ENCODE measurements at places on chromosomes 5 and 9. TPM values are rescaled to one million over a fixed set of nuclear protein-coding genes. Genes with fewer than 3 reads are reported as not detected.

DNA sequence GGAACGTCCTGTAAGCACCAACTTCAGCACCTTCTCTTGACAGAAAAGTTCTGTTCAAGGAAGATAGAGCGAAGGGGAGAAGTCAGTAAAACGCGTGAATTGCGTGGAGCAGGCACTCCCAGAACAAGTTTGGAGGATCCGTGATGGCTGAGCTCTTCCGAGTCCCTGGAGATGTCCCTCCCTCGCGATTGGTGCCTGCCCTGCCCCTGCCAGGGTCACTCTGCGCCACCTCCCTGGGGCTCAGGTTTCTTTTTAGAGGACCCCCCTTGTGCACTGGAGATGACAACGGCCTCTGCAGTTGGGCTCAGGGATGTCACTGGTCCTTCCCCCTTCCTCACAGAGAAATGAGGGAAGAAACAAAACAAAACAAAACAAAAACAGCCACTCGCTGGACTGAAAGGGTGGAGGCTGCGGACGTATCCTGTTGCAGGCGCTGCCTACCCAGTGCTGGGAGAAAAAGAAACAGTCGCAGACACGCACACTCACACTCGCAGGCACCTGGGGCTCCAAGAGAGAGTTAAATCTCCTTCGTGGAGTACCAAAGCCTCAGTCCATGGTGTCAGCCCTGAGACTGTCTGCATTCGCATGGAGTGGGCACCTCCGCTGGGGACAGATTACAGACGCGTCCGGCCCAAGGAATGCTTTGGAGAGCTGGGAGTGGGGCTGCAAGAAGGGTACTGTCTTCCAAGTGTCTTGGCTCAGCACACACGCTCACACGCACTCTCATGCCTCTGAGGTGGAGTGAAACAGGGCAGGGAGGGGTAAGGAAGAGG, 512.7 kb downstream of the SLCO4C1 start:
- no peak for DNase-seq
- no peaks in the 10 kb centered on the region for H3K27me3 ChIP-seq
- H3K27ac ChIP-seq: no peak overlapping the region

DNA sequence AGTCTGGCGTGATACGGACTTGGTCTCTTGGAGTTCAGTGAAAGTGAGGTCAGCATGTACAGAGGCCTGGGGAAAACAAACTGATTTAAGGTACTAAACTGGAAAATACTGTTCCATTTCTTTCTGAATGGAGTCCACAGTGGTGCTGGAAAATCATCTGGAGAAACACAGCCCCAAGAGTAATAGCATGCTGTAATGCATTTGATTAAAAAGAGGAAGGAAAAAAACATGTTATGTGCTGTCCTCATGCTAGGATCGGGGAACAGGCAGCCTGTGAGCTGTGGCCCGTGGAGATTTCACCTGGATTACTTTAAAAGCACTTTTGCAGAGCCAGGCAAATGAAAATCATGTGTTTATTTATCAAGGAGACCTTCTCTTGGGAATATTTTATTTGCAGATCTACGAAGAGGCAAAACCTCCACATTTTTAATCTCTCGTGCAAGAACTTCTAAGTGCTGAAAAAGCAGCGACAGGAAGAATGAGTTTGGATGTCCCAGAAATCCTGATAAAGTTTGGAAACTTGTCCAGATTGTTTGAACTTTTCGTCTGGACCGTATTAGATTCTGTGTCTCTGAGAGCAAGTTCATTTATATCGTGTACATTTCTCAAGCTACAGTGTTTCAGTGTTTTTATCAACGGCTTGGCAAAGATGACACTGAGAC, 228.8 kb downstream of the GAS1 start:
- peaks cover 7% of the 10 kb centered on the region for H3K27me3 ChIP-seq
- no peak overlapping the region for H3K4me3 ChIP-seq

- no peak overlapping the region for H3K27ac ChIP-seq
- H3K36me3 ChIP-seq: no peaks in the 10 kb centered on the region
- H3K27me3 ChIP-seq: peaks cover 6% of the 10 kb centered on the region
- no peak for DNase-seq
- H3K4me1 ChIP-seq: no peaks in the 10 kb centered on the region
These were observed 205.9 kb upstream of the MSX2 start for GRCh38 chr5:174518512-174518911.

DNA sequence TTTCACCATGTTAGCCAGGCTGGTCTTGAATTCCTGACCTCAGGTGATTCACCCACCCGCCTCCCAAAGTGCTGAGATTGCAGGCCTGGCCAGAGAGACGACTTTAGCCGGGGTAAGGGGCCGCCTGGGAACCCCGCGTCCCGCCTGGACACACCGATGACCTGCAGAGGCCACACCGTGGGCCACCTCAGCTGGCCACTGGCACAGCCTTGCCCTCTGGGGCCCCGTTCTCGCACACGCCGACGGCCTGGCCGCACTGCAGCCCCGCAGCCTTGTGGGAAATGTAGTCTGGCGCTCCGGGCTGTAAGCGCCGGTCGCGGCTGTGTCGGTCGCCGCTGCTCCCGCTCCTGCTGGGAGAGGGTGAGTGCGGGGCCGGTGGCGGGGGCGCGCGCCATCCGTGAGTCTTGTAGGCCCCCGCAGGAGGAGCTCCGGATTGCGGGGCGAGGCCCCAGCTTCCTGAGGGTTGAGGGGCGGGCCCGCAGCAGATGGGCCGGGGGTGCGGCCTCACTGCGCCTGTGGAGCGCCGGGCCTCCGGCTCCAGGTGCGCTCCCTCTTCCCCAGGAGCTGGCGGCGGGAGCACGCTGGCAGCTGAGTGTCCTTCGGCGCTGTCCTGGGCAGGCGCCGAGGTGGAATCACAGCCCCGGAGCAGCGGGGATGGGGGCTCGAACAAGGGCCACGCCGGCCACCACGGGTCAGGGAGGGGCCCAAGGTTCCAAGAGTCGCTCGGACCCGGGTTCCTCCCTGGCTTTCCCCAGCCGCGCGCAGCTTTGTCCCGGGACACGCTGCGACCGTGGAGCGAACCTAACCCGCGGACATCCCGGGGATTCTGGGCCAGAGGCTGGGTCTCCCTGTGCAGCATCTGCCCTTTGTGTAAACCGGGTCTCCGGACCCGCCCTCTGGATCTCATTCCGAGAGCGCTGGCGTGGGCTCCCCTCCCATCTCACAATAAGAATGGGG, at the start of gene ZFP2:
ZFP2 (plus strand) TSS at position 299 of the 957 bp plus-strand sequence. CDS start 35,401 bp downstream, outside the sequence.
- peak; percentile 42 for DNase-seq
- no peak within 1 kb of the TSS for H3K27ac ChIP-seq
- H3K4me1 ChIP-seq: peaks cover 4% of the 10 kb centered on the region
- peaks cover 24% of the 10 kb centered on the region for H3K36me3 ChIP-seq
- no peaks in the 10 kb centered on the region for H3K27me3 ChIP-seq

DNA sequence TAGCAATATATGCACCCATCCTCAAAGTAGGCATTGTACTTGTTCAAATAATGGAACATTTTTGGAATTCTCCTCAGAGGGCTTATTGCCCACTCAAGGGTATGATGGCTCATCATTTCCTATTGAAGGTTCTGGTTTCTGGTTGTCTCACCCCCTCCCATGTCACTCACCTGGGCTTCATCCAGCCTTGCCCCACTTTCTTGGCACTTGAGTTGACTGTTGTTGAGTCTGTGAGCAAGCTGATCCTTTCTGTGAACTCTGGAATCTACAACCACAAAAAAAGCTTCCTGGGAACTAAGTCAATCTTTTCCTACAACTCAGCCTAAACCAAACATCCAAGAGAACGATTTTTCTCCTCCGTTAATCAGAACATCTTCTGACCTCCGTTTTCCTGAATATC, 73.9 kb upstream of the ANKH start:
- DNase-seq: no peak
- H3K27me3 ChIP-seq: peaks cover 7% of the 10 kb centered on the region
- no peak overlapping the region for H3K4me3 ChIP-seq

DNA sequence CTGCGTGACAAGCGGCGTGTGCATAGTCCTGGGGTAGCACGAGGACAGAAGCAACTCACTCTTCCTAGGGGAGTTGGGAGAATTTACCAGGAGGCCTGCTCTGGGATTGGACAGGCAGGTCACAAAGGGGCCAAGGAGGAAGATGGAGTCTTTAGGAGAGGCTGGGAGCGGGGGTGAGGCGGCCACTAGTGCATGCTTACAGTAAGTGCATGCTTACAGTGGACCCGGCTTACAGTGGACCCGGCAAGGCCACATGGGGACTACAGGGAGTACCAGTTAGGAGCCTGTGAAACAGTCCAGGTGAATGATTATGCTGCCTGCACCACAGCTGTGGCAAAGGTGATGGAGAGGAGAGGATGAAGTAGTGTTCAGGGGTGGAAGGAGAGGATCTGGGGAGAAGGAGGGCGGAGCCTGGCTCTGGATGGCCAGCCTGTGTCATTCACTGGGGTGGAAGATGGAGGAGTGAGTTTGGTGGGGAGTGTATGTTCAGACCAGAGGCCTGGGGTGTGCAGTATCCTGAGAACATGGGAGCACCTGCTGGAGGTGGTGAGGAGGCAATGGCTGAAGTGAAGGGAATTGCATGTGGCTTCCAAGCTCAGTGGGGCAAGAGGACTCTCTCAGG, 78.7 kb downstream of the CRB2 start:
- peaks cover 15% of the 10 kb centered on the region for H3K36me3 ChIP-seq
- H3K27ac ChIP-seq: no peak overlapping the region
- H3K4me1 ChIP-seq: no peaks in the 10 kb centered on the region
- H3K27me3 ChIP-seq: no peaks in the 10 kb centered on the region
- no peak overlapping the region for H3K4me3 ChIP-seq

GRCh38 chr5:172162323-172162986, 25.6 kb downstream of the STK10 start:
- DNase-seq: no peak
- peaks cover 64% of the 10 kb centered on the region for H3K4me1 ChIP-seq
- H3K27me3 ChIP-seq: no peaks in the 10 kb centered on the region
- H3K27ac ChIP-seq: peak overlapping the region; percentile 51
- no peak overlapping the region for H3K4me3 ChIP-seq

DNA sequence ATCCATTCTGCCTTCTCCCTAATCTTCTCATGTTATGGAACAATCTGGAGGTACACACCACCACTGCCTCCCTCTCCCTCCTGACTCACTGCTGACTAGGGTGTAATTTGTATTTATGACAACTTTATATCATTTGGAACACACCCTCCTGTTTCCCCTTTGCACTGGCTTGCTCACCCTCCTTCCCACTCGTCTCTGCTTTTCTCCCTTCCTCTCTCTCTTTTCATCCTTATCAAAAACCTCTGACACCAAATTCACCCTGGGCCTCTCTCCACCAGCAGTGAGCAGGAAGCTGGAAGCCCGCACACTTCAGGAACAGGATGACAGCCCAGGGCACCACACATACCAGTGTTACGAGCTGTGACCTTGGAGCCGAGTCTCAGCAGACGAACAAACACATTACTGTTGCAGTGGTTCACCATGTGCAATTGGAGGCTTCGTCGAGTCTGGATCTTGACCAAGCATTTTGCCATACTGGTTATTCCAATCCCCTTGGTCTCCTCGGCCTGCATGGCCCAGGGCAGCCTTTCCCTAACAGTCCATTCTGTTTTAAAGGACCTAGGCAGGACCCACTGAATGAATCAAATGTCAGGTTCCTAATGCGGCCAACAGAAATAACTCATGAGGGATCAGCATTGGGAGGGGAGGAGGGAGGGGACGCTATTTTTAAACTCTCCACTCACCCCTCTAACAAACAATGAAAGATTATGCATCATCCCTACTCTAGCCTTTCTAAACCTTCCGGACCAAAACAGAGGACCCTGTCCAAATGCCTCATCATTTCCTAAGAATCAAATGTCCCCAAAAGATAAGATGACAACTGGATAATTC, 203.9 kb upstream of the RASEF start:
- H3K27ac ChIP-seq: no peak overlapping the region
- H3K4me1 ChIP-seq: no peaks in the 10 kb centered on the region
- no peak for DNase-seq

- no peaks in the 10 kb centered on the region for H3K36me3 ChIP-seq
- H3K4me1 ChIP-seq: no peaks in the 10 kb centered on the region
- no peak overlapping the region for H3K27ac ChIP-seq
- DNase-seq: no peak
- no peak overlapping the region for H3K4me3 ChIP-seq
These were observed 202.5 kb upstream of the ADRA1B start for GRCh38 chr5:159713773-159714172.

DNA sequence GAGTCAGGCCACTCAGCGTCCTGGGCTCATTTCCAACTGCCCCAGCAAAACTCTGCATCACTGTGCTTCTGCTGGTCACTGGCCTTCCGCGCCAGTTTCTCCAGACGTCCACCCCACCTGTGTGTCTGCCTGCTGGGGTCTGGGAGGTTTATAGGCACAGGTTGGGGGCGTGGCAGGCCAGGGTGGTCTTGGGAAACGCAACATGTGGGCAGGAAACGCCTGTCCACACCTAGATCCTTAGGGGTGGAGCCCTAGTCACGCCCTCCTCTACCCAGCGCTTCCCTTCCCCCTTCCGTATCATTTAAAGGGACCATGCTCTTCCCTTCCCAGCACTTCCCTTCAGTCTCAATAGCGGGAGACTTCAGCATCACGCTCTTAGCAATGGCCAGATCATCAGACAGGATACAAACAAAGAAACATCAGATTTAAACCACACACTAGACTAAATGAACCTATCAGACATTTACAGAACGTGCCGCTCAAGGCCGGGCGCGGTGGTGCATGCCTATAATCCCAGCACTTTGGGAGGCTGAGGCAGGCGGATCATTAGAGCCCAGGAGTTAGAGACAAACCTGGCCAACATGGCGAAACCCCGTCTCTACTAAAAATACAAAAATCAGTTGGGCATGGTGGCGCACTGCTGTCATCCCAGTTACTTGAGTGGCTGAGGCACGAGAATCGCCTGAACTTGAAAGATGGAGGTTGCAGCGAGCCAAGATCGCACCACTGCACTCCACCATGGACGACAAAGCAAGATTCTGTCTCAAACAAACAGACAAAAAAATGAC, 11.8 kb upstream of the BTNL9 start:
- no peak overlapping the region for H3K27ac ChIP-seq
- DNase-seq: no peak
- H3K36me3 ChIP-seq: no peaks in the 10 kb centered on the region
- H3K4me1 ChIP-seq: no peaks in the 10 kb centered on the region
- peaks cover 29% of the 10 kb centered on the region for H3K27me3 ChIP-seq

- no peak overlapping the region for H3K4me3 ChIP-seq
- H3K36me3 ChIP-seq: no peaks in the 10 kb centered on the region
- peaks cover 7% of the 10 kb centered on the region for H3K27me3 ChIP-seq
- H3K27ac ChIP-seq: no peak overlapping the region
- DNase-seq: no peak
These were observed 66.9 kb upstream of the EPB41L4A start for GRCh38 chr5:112485934-112486355.

- H3K36me3 ChIP-seq: peaks cover 7% of the 10 kb centered on the region
- DNase-seq: no peak
- H3K27me3 ChIP-seq: no peaks in the 10 kb centered on the region
- peaks cover 36% of the 10 kb centered on the region for H3K4me1 ChIP-seq
These were observed 53.2 kb downstream of the IQGAP2 start for GRCh38 chr5:76456258-76456657.

The GLDC gene
- 1.3 TPM for total RNA-seq

The SLC25A2 gene
- total RNA-seq: 0.25 TPM

The CCL27 gene
- not detected for total RNA-seq

The IL13 gene
- 4.8 TPM for total RNA-seq

The ARL14EPL gene
- not detected for total RNA-seq

The PCDHA13 gene
- total RNA-seq: not detected

Data from activated CD8-positive, alpha-beta T cell treated with anti-CD3 and anti-CD28 coated beads for 36 hours (primary cell).